ENCODE measurements at places on chromosomes 12 and 14. TPM values are rescaled to one million over a fixed set of nuclear protein-coding genes. Genes with fewer than 3 reads are reported as not detected.
A peak's percentile ranks its signal among the peaks of the same experiment; 100 is the strongest.

The SLC25A21 gene
- 1.1 TPM for total RNA-seq

GRCh38 chr14:72546344-72547016 is 347.4 kb downstream of the DPF3 start:
- DNase-seq: no peak

GRCh38 chr12:56632701-56633467 is 2.8 kb upstream of the BAZ2A start:
- DNase-seq: no peak

DNA sequence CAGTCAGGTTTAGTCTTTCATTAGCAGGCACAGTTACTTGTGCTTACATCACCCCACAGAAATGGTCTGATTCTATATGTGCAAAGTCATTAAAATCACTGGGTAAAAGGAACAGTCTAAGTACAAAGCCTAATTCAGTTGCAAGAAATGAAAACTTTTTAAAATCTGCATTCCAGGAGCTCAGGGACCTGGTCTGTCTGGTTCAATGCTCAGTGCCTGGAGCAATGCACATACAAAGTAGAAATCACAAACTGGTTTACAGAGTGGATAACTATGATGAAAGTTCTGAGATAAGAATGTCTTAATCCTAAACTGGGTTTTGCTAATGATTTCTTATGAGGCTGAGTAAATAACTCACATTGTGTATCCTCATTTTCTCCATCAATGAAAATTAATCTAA is 28.7 kb downstream of the LMNTD1 start:
- DNase-seq: no peak

GRCh38 chr12:1217191-1217949 is 226.3 kb downstream of the ERC1 start:
- no peak for DNase-seq

GRCh38 chr14:81133400-81133799 is 87.4 kb downstream of the GTF2A1 start:
- DNase-seq: no peak

- DNase-seq: no peak
These were observed 30.5 kb downstream of the CLEC2D start for GRCh38 chr12:9699898-9700605.

DNA sequence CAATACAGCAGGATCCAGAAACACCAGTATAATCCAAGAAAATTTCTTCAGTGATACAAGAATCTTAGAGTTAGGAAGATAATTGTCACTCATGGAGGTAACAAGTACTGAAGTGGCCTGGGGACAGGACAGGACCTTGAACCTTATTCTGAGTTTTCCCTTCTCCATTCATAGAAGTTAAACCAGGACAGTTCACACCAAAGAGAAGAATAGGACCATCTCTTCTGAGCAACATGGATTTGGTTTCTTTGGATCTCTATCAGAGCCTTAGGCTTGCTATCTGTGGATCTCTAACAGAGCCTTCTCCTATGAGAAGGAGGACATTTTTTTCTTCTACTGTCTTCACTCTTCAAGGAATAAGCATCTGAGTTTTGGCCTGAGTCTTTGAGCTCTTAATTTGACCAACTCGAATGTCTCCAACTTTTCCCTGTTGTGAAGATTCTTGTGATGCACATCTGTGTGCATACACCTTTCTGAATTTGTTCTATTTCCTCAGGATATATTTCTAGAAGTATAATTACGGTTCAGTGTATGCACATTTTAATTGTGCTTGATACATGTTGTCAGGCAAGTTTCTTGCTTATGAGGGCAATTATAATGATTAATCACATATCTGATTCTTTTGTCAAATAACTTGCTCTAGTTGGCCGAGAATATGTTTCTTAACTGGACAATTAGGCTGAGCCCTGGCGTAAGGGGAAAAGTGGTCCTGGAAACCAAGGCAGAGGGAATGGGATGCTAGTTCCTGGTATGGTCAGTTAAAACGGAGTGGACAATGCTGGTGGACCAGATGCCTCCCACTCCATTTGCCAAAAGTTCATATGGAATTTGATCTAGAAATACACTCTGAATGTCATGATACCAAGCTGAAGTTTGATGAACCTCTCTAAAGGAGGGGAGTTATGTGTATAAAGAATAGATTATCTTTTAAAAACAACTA is 6.6 kb downstream of the KRT6A start:
- no peak for DNase-seq

DNA sequence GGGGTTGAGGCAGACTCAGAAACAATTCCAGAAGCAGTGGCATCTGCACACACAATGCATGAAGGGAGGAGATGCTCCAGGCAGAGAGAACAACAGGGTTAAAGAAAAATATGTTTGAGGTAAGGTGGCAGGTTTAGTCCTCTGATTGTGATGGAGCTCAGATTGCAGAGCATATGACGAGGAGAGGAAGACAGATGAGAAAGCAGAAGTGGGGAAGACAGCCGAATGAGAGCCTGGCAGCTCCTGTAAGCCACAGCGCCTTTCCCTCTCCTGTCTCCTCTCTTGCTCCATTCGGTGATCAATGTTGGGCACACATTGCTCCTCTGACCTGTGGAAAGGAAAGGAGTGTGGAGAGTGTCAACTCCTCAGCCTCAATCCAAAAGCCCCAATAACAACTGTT is 372.2 kb downstream of the GXYLT1 start:
- no peak for DNase-seq

GRCh38 chr12:104929977-104930376 is 28.1 kb downstream of the SLC41A2 start:
- no peak for DNase-seq

- no peak for DNase-seq
These were observed 208.5 kb downstream of the ANO2 start for GRCh38 chr12:5736527-5736926.

DNA sequence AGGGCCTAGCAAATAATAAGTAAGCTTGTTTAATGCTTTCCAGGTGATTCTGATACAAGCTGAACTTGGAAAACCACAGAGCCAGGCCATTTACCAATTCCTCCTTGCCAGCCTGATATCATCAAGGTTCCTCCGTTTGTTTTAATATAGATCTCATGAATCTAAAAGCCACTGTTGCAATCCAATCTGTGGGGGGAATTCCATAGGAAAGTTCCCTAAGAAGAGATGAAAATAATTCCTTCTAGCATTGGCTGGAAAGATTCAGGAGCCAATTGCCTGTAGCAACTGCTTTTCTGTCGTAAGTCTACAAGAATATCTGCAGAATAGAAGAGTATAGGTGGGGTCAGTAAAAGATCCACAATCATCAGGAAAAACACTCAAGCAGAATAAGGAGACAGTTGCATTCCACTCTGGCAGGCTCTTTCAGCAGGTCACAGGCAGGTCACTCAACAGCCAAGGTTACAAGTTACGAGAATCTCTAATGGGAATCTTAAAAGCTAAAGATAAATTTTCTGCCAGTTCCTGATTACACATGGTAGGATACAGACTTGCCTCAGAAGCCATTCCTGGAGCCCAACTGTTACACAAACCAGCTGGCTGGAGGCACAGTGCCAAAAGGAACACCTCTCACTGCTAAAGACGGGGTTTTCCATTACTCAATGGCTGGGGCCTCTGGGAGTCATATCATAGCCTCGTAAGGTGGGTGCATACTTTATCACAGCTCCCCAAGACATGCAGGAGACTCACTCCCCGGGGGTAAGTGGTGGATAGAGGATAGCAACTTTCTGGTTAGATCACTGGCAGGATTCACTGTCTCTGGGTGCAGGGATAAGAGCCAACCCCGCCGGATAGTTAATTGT is 43.6 kb downstream of the FGD6 start:
- DNase-seq: peak; percentile 66

The KRT5 gene
- total RNA-seq: not detected

- DNase-seq: peak; percentile 34
These were observed at the start of gene ARHGDIB for GRCh38 chr12:14961466-14962152. Gene ARHGDIB (minus strand): TSS chr12:14961601. CDS start chr12:14950712, 10,889 bp downstream.

The SIX1 gene
- not detected for total RNA-seq

- no peak for DNase-seq
These were observed 26.0 kb upstream of the GLIPR1L2 start for GRCh38 chr12:75364919-75365318.

The SMCO3 gene
- not detected for total RNA-seq

GRCh38 chr12:109064143-109064542 is 11.8 kb downstream of the USP30 start:
- no peak for DNase-seq

GRCh38 chr12:47741340-47741703 is 16.0 kb upstream of the ENDOU start:
- DNase-seq: peak; percentile 92

- no peak for DNase-seq
These were observed 44.5 kb upstream of the AMN1 start for GRCh38 chr12:31773223-31773750.

The ANKRD33 gene
- total RNA-seq: not detected

GRCh38 chr12:46233423-46233822 is 35.4 kb downstream of the SLC38A1 start:
- no peak for DNase-seq

The RBM25 gene
- 13.1 TPM for total RNA-seq

DNA sequence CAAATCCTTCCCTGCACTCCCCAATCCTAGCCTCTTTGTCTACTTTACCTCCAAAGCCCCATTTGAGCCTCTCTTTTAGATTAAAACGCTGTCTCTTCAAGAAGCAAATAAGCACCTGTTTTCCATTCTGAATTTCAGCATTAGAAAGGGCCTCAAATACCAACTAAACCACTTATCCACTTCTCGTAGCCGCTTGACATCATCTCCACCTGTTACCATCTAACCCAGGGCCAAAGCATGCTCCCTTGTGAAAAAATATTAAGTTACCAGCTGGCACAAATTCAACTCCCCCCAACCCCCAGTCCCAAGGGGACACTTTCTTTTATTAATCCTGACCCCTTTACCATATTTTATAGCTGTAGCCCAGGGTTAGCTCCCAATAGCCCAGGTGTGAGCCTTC is 43.1 kb downstream of the GPHB5 start:
- no peak for DNase-seq

GRCh38 chr12:11812586-11813437 is 163.3 kb downstream of the ETV6 start:
- DNase-seq: peak; percentile 80

DNA sequence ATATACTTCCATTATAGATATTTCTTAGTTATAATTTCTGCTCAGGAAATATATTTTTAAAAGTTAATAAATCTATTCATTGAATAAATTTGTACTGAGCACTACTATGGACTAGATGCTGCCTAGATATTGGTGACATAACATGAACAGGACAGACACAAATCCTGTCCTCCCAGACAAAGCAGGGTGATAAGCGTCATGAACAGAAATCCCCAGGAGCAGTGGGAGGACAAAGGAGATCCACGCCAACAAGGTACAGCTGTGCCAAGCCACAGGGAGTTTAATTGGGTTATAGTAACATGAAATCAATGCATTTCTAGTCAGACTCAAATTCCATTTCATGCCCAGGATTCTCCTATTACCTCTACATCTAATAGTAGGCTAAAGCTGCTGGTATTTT is 171.8 kb upstream of the CPNE8 start:
- DNase-seq: no peak

DNA sequence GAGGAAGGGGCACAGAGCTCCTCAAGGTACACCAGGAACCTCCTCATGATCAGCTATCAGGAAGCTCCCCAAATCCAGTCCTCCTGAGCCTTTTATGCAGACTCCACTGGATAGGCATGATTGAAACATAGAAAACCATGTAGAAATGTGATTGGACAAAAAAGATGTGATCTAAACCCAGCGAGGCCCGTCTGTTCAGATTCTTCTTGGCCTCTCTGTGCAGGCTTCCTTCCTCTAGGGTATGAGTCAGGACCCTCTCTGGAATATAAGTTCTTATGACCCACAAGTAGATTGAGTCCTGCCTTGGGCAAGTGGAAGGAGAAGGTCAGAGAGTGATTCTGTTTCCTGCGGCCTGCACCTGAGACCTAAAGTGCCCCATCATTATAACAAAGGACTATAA is 166.3 kb downstream of the PHLDA1 start:
- DNase-seq: no peak

The AMHR2 gene
- total RNA-seq: not detected

The TAS2R42 gene
- not detected for total RNA-seq

- DNase-seq: no peak
These were observed 13.3 kb downstream of the RBM23 start for GRCh38 chr14:22905627-22906026.

- no peak for DNase-seq
These were observed 279.3 kb upstream of the DDHD1 start for GRCh38 chr14:53432378-53432802.

DNA sequence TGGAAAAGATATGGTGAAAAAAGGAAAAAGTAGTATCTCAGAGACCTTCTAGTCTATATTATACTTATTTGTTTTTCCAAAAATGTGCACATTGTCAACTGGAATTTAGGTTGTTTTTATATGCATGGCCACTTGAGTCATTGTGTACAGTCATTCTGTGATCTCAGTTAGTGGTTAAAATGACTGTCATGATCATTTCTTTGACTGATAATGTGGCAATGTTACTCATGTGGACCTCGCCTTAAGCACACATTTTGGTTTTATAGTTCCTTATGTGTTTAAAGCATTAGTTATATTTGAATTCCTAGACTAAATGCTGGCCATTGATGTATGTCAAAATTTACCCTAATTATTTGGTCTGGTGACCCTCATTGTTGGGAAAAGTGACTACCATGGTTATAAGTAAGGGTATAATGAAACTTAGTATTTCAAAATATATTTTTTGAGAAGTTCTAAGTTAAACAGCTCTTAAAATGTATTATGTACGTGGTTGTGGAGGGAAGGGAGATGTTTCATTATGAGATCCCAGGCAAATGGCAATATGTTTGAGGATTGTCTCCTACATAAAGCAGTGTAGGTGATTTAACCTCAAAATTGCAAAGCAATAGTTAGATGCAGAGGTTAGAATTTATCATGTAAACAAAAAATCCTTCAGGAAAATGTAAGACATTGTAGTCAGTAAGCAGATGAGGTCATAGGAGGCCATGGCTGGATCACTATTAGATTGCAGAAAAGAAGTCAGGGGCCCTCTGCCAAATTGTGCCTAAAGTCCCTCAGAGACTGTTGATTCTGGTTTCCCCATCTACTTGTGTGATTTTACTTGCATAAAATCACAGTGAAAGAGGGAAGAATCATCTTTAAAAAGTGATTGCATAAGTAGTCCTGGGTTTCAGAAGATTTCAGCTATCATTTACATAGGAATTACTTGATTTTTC is 17.5 kb downstream of the PNMA1 start:
- DNase-seq: no peak

DNA sequence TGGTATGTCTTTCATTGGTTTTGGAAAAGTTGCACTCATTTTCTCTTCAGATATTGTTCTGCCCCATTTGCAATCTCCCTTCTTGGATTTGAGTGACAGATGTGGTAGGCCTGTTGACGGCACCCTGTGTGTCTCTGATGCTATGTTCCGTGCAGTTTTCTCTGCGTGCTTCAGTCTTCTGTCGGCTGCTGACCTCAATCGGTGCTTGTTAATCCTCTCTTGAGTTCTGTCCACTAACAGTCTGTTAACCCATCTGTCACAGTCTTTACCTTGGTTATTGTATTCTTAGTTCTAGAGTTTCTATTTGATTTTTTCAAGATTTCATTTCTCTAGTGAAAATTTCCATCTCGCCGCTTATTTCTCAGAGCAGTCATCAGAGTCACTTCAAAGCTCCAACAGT is 20.7 kb upstream of the PLD4 start:
- no peak for DNase-seq

DNA sequence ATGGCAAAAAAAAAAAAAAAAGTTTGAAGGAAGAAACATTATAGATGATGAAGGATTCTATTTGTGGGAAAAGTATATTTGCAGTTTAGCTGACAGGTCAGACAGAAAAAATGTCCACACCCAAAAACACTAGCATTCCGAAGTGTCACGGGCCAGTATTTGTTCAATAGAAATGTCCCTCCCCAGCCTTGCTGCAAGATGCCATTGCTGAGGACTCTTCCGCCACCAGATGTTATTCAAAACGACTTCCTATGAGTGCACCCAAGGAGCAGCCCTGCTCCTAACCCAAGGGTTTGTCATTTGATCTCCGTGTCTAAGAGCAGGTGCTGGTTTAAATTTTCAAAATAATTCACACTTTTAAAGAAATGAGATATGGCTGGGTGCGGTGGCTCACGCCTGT is 163.1 kb downstream of the GCH1 start:
- DNase-seq: no peak
